ENCODE measurements at places on chromosomes 5 and 9.

- no peak for DNase-seq
Observed at GRCh38 chr5:176784218-176785165, 25.9 kb upstream of the UNC5A start.

DNA sequence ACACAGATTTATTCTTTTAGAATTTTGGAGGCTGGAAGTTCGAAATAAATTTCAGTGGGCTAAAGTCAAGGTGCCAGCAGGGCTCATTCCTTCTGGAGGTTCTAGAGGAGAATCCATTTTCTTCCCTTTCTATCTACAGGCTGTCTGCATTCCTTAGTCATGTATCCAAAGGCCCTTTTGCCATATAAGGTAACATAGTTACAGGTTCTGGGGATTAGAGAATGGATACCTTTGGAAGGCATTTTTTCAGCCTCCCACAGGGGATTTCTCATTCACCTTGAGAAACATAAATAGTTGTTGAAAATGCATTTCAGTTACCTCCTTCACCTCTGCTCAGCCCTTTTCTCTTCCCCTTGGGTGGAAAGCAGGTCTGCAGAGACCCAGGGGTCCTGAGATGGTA lies 280.0 kb upstream of the MAP3K1 start:
- no peak for DNase-seq

GRCh38 chr5:5298841-5299541 lies 123.5 kb upstream of the ICE1 start:
- DNase-seq, result no peak

GRCh38 chr5:67165526-67166459 lies 30.8 kb downstream of the CD180 start:
- peak; percentile 86 for DNase-seq

DNA sequence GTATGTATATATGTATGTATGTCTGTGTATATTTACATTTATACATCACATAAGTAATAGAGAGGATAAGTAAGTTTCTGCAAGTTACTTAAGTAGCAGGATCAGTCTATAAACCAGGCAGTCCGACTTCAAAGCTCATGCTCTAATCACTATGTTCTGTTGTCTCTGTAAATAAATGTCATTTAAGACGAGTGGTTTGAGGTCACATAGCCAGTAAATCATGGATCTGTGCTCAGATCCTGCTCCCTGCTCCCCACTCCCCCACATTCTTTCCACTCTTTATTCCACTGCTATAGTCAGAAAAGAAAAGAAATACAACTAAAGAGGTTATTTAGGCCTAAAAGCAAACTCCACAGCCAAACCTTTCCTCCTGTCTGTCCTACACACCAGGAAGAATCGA lies 90.4 kb downstream of the SERINC5 start:
- no peak for DNase-seq

- DNase-seq, result no peak
Observed at GRCh38 chr5:79023348-79023747, 38.2 kb upstream of the ARSB start.

- DNase-seq, result no peak
Observed at GRCh38 chr5:1882337-1883119, at the start of gene IRX4. TSS of gene IRX4 (minus strand) at chr5:1882925. CDS start at chr5:1882647, 278 bp downstream.

DNA sequence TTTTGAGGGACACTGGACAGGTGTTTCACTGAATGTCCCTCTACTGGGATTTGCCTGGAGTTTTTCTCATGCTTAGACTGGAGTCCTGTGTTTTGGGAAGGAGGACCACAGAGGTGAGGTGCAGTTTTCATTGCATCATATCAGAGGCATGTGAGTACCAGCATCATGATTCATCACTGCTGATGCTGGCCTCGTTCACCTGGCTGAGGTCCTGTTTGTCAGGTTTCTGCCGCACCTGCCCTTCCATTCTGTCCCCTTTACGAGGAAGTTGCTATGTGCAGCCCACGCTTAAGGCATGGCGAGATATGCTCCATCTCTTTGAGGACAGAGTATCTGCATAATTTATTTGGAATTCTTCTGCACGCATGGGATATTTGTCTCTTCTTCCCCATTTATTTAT lies 162.1 kb downstream of the TENT4A start:
- DNase-seq, result no peak

GRCh38 chr9:117104206-117104605 lies 310.7 kb downstream of the ASTN2 start:
- DNase-seq, result no peak

- DNase-seq, result no peak
Observed at GRCh38 chr5:96699186-96699820, 37.1 kb downstream of the CAST start.

DNA sequence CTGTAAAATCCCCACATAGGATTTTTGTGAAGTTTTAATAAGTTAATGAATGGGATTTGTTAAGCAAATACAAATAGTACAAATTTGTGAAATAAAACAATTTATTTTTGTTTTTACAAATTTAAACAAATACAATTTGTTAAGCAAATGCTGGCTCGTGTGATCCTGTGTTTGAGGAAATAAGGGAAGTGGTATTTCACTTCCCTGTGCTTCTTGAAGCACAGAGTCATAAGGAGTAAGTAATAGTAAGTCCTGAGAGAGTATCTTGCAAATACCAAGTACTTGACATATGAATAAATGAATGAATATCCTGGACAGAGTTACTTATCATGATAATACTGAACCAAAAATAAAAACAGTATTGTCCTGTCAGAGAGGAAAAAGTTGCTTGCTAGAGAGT lies 9.1 kb downstream of the SMIM3 start:
- no peak for DNase-seq

GRCh38 chr5:80466669-80467485 lies 21.0 kb upstream of the FAM151B start:
- DNase-seq, result no peak

DNA sequence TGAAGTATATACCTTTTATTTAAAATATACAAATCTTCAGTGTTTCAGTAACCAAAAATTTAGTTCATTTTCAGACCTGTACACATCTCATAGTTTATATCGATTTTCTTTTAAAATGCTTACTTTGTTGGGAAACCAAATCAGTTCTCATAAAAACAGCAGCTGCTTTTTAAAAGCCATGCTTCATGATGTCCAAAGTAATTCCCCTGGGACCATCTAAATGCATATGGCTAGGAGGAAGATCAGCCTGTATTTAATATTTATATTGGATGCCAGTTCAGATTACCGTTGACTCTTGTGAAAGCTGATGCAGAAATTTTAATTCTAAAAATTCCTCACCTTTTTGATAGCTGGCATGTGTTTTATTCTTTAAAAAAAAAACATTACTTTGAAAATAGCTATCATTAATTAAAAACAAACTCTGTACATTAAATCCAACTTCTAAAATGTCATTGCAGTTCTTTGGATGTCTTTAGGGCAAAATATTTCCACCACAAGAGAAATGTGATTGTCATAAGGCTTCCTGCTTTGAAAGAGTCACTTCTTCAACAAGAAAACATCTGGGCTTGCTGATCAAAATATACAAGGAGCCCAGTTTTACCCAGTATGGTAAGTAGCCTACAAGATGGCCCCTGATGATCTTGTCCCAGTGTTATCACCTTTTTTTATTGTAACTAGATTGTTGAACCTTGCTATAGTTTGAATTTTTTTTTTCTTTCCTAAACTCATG lies 1242.9 kb upstream of the CDH6 start:
- DNase-seq, result no peak

GRCh38 chr5:176144508-176144907 lies 93.7 kb upstream of the SIMC1 start:
- no peak for DNase-seq

- no peak for DNase-seq
Observed at GRCh38 chr5:153831973-153832372, 206.7 kb downstream of the FAM114A2 start.

DNA sequence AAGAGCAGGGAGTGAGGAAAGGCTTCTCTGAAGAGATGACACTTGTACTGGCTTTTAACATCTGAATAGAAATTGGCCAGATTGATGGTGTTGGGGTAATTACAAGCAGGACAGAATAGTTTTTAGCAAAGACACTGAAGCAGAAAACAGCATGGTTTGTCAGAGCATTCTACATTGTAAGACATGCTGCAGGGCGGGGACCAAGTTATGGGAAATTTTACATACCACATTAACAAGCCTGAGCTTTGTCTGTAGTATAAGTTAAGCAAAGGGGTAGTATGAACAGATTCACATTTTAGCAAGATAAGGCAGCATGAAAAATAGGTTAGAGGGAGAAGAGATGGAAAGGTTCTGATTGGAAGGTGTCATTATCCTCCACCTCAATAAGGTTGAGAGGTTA lies 66.5 kb downstream of the JMY start:
- DNase-seq, result no peak

DNA sequence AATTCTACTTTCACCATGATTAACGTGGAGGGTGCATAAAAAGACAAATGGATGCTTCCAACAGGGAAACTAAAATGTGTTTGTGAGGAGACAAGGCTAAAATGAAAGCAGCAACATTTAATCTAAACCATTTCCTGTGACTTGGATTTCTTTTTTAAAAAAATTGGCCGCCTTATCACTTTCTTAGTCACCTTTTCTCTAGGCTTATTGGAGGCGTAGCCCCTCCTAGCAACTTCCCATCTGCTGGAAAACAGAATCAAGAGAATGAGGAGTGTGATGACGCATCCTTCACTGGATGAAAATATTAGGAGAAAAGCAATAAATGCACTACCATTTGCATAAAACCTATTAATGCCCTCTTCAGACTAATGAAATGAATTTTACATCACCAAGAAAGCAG lies 791 bp upstream of the GPR150 start:
- DNase-seq, result peak; percentile 7

- DNase-seq, result no peak
Observed at GRCh38 chr5:38465061-38465460, 91.4 kb downstream of the LIFR start.

GRCh38 chr5:146151970-146152369 lies 30.5 kb downstream of the LARS1 start:
- DNase-seq, result no peak

GRCh38 chr5:112480501-112480900 lies 61.4 kb upstream of the EPB41L4A start:
- DNase-seq, result no peak

DNA sequence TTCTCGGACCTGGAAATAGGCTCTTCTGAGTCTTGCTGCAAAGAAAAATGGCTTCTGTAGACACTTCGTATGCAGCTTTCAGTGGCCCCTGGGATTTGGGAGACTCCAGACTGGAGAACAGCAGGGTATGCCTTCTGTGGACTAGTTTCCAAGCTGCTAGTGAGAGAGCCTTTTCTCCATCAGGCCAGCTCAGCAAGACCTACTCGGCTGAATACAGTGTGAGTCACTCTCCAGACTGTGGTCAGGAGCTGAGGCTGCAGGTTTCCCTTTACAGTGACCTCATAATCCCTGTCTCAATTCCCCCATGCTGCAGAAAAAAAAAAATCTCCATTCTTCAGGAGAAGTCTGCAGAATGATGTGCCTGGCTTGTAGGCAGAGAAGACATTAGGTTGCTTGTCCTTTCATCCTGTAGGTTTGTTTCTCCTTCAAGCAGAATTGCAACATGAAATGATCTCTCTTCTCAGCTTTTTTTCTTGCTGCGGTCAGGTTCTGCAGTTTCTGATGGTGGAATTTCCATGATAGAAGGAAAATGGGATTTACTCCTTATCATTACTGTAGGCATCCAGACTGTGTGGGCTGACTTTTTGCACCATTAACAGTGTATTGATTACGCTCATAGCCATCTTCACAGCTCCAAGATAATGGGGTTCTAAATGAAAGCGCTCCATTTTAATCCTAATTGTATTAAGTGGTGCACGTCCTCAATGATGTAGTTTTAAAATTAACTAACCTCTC lies 78.3 kb upstream of the TNFSF8 start:
- no peak for DNase-seq

- peak; percentile 26 for DNase-seq
Observed at GRCh38 chr9:95626885-95627558, 110.3 kb upstream of the PTCH1 start.

DNA sequence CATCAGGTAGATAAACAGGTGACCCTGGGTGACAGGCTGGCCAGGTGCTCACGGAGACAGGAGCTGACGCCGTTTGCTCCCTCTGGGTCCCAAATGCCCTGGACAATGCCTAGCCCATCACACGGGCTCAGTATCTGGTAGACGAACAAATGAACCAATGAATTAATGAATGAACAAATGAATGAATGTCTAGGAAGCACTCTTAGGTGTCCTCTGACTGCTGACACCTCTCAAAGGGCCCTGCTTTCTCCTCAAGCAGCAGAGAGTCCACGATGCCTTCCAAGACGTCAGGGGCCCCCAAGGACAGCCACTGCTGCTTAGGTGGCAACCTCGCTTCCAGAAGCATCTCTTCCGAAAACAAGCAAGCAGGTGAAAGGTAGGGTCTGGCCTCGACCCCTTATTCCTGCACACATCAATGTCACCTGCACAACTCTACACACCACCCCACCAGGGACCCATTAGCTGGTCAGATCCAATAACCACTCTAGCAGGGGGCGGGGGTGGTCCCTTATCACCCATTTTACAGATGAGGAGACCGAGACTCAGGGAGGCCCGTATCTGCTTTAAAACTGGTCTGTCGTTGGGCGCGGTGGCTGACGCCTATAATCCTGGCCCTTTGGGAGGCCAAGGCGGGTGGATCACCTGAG lies 45.2 kb downstream of the VAV2 start:
- no peak for DNase-seq

GRCh38 chr9:119801311-119801710 lies 432.1 kb upstream of the BRINP1 start:
- DNase-seq, result no peak

DNA sequence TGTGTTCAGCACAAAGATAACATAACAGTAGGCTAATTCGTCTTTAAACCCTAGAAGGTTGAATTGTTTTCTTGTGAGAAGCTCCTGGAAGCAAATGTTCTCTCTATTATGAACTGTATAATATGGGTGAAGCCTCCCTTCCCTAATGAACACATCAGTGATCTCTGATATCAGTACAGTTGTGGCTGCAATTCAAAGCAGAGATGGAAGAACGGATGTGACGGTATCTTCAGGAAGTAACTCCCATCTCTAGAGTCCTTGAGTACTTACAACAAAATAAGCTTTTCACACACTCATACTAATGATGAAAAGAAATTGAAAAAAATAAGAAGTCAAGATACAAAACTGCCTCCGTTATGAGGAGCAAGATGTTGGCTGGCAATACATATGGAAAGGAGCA lies 4.5 kb downstream of the HCN1 start:
- DNase-seq, result no peak

- DNase-seq, result no peak
Observed at GRCh38 chr9:95085036-95085770, 232.3 kb downstream of the FANCC start.

DNA sequence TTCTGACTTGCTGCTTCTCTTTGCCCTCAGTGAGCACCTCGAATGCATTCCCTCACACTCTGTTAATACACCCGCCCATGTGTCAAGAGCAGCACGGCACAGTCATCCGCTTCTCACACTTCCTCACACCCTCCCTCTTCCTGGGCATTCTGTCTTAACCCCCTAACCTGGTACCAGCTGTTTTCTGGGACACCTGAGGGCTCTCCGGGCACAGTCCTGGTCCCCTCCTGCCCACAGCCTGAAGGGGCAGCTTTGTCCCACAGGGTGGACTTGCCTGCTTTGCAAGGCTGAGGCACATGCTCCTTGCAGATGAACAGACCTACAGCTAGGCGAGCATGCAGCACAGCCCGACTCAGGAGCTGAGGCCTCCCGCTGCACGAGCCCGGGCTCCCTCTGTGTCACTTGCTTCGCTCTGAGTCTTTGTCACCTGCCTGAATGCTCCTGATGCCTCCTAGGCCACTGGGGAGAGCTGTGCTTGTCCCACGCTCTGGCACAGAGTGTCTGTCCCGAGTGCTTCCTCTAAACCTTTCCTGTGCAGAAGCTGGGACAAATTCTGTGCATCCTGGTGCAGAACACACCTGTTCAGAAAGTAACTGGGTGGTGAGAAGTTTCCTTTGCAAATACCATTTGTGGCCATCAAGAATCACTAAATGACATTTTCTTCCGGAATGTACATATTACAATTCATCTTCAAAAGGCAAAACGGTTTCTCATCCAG lies 47.8 kb downstream of the AHRR start:
- no peak for DNase-seq
